Left lung (tissue), 14 donors: ENCODE measurements at places on chromosomes 11 and 22. TPM values are rescaled to one million over a fixed set of nuclear protein-coding genes. Genes with fewer than 3 reads are reported as not detected.
A peak's percentile ranks its signal among the peaks of the same experiment; 100 is the strongest.

- no peak overlapping the region for H3K4me3 ChIP-seq
- H3K4me1 ChIP-seq, result no peaks in the 10 kb centered on the region
- H3K27ac ChIP-seq, result no peak overlapping the region
- peak; percentile 75 for DNase-seq
- H3K36me3 ChIP-seq, result no peaks in the 10 kb centered on the region
Observed at GRCh38 chr11:95453616-95454171, 222.7 kb upstream of the SESN3 start.

DNA sequence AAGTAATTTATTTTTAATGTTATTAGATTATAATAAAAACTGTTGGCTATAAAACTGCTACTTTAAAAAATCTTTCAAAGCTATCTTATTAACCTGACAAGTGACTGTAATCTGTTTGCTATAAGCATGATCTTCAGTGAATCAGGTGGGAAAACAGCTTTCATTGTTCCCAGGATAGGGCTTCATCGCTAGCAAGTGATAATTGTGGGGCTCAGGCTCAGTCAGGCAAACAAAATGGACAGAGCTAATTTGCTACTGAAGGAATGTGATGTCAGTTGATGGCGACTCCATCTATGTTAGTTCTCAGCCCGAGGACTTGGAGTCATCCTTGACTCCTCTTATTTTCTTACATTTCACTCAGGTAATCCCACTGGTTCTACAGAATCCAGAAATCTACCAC, 125.0 kb downstream of the RASSF10 start:
- DNase-seq, result no peak
- H3K27ac ChIP-seq, result no peak overlapping the region
- no peaks in the 10 kb centered on the region for H3K36me3 ChIP-seq
- no peak overlapping the region for H3K4me3 ChIP-seq
- H3K4me1 ChIP-seq, result no peaks in the 10 kb centered on the region

GRCh38 chr22:48808038-48808960, 1019.4 kb downstream of the BRD1 start:
- H3K4me3 ChIP-seq, result no peak overlapping the region
- no peak overlapping the region for H3K27ac ChIP-seq
- no peaks in the 10 kb centered on the region for H3K4me1 ChIP-seq
- no peaks in the 10 kb centered on the region for H3K27me3 ChIP-seq
- H3K36me3 ChIP-seq, result no peaks in the 10 kb centered on the region
- DNase-seq, result no peak

GRCh38 chr11:18093959-18094358, 11.9 kb downstream of the SAAL1 start:
- H3K36me3 ChIP-seq, result no peaks in the 10 kb centered on the region
- H3K27ac ChIP-seq, result no peak overlapping the region
- DNase-seq, result no peak

DNA sequence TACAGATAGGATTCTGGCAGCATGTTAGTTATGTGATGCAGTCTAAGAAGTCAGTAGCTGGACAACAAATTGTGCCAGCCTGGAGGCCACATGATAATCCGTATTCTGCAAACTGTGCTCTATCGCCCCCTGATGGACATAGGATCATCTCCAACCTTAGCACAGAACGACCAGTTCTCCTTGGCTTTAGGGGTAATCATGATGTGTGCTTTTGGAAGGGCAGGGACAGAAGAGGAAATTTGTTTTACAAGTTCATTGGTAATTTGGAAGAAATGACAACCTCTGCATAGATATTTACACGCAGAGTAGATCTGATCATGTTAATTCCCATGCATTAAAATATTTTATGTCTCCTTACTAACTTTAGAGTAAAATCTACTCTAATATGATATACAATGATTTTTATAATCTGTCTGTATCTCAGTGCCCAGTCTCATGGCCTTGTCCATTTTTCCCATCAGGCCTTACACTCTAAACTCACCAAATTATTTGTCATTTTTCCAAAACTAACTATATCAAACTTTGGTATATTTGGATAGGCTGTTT, 12.1 kb downstream of the OR10D3 start:
- no peaks in the 10 kb centered on the region for H3K36me3 ChIP-seq
- no peaks in the 10 kb centered on the region for H3K4me1 ChIP-seq
- H3K4me3 ChIP-seq, result no peak overlapping the region
- no peak for DNase-seq
- H3K27ac ChIP-seq, result no peak overlapping the region
- H3K27me3 ChIP-seq, result no peaks in the 10 kb centered on the region

DNA sequence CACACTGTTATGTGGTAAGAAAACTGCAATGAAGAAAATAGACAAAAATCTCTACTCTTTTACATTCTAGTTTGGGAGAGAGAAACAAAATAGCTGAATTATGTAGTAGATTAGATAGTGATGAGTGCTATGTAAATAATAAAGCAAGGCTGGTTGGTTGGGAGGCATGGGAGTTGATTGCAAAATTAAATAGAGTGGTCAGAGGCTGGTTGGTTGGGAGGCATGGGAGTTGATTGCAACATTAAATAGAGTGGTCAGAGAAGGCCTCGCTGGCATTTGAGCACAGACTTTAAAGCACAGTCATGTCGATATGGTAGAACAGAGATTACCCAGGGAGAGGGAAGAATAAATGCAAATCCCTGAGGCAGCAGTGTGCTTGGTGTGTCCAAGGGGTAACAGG, 22.4 kb downstream of the SIK2 start:
- H3K27ac ChIP-seq, result no peak overlapping the region
- H3K27me3 ChIP-seq, result no peaks in the 10 kb centered on the region
- H3K4me1 ChIP-seq, result no peaks in the 10 kb centered on the region
- peaks cover 29% of the 10 kb centered on the region for H3K36me3 ChIP-seq
- DNase-seq, result no peak
- no peak overlapping the region for H3K4me3 ChIP-seq

DNA sequence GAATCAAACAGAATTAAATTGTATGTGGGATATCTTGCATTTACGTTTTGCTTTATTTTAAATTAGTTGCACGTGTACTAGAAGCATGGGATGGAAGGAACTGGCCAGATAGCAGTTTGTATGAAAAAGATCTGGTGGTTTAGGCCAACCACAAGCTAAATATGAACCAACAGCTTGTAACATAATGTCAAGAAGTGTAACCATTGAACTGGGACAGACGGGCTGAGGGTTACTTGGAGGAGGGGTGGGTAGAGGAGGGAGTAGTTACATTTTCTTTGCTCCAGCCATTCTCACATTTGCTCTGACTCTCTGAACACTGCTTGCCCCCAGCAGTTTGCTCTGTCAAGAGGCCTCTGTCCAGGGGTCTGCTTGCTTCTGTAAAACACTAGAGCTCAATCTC, 31.7 kb upstream of the CXCR5 start:
- no peaks in the 10 kb centered on the region for H3K36me3 ChIP-seq
- no peaks in the 10 kb centered on the region for H3K4me1 ChIP-seq
- H3K27me3 ChIP-seq, result no peaks in the 10 kb centered on the region
- no peak overlapping the region for H3K4me3 ChIP-seq
- no peak for DNase-seq

- H3K27ac ChIP-seq, result no peak overlapping the region
- no peaks in the 10 kb centered on the region for H3K27me3 ChIP-seq
- peaks cover 8% of the 10 kb centered on the region for H3K4me1 ChIP-seq
- no peak overlapping the region for H3K4me3 ChIP-seq
- no peak for DNase-seq
Observed at GRCh38 chr11:71991494-71991893, 7.2 kb upstream of the IL18BP start.

DNA sequence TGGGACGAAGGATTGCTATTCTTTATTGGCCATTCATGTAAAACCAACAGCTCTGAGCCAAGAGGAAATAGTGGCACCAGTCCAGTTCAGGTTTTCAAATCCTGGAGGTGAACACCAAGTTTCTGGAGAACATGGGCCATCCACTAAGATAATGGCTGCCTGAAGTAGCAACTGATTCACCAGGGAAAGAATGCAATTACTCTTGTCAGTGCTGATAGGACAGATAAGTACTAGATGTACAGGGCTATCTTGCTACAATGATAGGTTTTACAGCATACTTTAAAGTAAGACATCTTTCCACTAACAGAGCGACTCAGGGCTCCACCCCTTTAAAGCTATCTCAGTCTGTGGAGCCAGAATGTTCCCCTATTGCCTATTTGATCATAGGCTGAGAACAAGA, 36.8 kb upstream of the APOA1 start:
- DNase-seq, result no peak
- H3K4me1 ChIP-seq, result no peaks in the 10 kb centered on the region
- no peak overlapping the region for H3K4me3 ChIP-seq
- no peaks in the 10 kb centered on the region for H3K27me3 ChIP-seq

DNA sequence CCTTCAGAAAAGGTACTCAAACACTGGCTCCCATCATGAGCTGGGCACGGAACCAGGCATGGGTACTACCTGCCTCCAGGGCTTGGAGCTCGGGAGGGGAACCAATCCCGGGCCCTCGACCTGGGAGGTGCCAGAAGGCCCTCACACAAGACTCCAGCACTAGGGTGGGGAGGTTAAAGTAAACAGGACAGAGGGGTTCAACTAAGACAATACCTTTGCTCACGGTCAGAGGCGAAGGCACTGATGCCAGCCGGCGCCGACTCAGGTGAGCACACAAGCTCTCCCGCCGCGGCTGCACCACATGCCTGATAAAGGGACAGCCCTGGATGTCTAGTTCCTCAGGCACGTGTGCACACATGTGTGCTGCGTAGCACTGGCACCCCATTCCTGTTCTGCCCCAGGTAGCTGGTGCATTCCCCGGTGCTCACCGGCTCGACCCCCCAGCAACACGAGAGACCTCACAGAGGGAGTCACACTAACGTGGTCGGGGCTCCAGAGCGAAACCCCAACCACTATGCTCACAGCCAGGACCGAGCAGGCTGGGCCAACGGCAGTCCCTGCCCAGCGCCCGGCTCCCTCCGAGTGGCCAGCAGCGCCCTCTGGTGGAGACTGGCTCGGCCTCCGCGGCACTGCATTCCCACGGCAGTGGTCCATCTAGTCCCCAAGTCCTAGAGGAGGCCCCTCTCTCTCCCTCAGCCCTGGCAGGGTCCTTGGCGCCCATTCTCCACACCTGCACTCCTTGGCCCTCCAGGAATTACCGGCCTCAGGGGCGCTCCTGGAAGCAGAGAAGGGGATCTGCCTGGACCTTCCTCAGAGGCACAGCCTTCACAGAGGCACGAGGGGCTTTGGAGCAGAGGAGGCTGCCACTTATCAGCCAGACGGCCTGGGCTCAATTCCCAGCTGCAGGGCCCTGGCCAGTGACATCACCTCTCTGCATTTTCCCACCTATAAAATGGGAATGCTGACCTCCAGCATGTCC, 28.8 kb upstream of the MOB2 start:
- no peaks in the 10 kb centered on the region for H3K27me3 ChIP-seq
- H3K4me1 ChIP-seq, result peaks cover 6% of the 10 kb centered on the region
- no peaks in the 10 kb centered on the region for H3K36me3 ChIP-seq
- H3K4me3 ChIP-seq, result no peak overlapping the region
- H3K27ac ChIP-seq, result no peak overlapping the region
- peak; percentile 80 for DNase-seq

SPTBN2 gene
- 26.4 TPM for total RNA-seq

ZC3H12C gene
- total RNA-seq, result 16.2 TPM

DAGLA gene
- total RNA-seq, result 4.3 TPM

VSTM5 gene
- 0.38 TPM for total RNA-seq
